ENCODE measurements at places on chromosomes 12 and 14. TPM values are rescaled to one million over a fixed set of nuclear protein-coding genes. Genes with fewer than 3 reads are reported as not detected.

Gene NPAS3
- 1.6 TPM for total RNA-seq

Gene KIF26A
- 9.1 TPM for total RNA-seq

Gene GYS2
- total RNA-seq, result not detected

Gene FBXO34
- 17.8 TPM for total RNA-seq

Gene KRT85
- total RNA-seq, result not detected

Gene TRHDE
- total RNA-seq, result 0.49 TPM

Gene PROX2
- not detected for total RNA-seq

Gene TMBIM4
- total RNA-seq, result 66.2 TPM

Gene OAS1
- 17.2 TPM for total RNA-seq

Gene RNASE7
- total RNA-seq, result not detected

Gene PLEKHD1
- 0.05 TPM for total RNA-seq

Gene FITM1
- 170 TPM for total RNA-seq

Gene NR1H4
- not detected for total RNA-seq

Gene MYL6
- total RNA-seq, result 387 TPM

Gene LRRC10
- 62.2 TPM for total RNA-seq

Gene POP5
- 31.3 TPM for total RNA-seq

Gene OR6C2
- total RNA-seq, result not detected

Gene LMO3
- 0.88 TPM for total RNA-seq

Gene LMNTD1
- total RNA-seq, result not detected

Gene TCL1B
- total RNA-seq, result not detected

Gene MRPS35
- total RNA-seq, result 68.1 TPM

Gene MYO1H
- 0.11 TPM for total RNA-seq

Gene CLEC4C
- not detected for total RNA-seq

Gene KRT2
- not detected for total RNA-seq

Gene OLR1
- 0.49 TPM for total RNA-seq

Gene INHBE
- total RNA-seq, result 1.2 TPM

Gene GCH1
- total RNA-seq, result 5.3 TPM
